T-helper 2 cell treated with Interferon-gamma antibody and Interleukin-4, amounts not matched to agents 100 ng/mL and 5 ng/mL, for 36 hours (primary cell): ENCODE measurements at places on chromosomes 2 and 18. TPM values are rescaled to one million over a fixed set of nuclear protein-coding genes. Genes with fewer than 3 reads are reported as not detected.

The POTEC gene
- total RNA-seq: not detected in 2 replicates

The LYG2 gene
- total RNA-seq: not detected in 2 replicates

The CYS1 gene
- 0.70 and 0.73 TPM in 2 replicates for total RNA-seq

The OR6B2 gene
- total RNA-seq: not detected in 2 replicates

The MAL gene
- 184 and 187 TPM in 2 replicates for total RNA-seq

The TUBA4B gene
- total RNA-seq: not detected in 2 replicates

The ATP6V1C2 gene
- total RNA-seq: not detected in 2 replicates

The CRYGA gene
- not detected in 2 replicates for total RNA-seq

The ITGA6 gene
- 2.6 and 3.8 TPM in 2 replicates for total RNA-seq

The LAMA3 gene
- total RNA-seq: 0.11 TPM in 2 replicates

The XDH gene
- 0.30 and 0.50 TPM in 2 replicates for total RNA-seq

The NTSR2 gene
- total RNA-seq: not detected in 2 replicates

The SESTD1 gene
- 11.4 and 13.6 TPM in 2 replicates for total RNA-seq

The ACMSD gene
- total RNA-seq: not detected in 2 replicates

The TDRD15 gene
- total RNA-seq: not detected in 2 replicates

The NEU4 gene
- total RNA-seq: 0.27 and 0.64 TPM in 2 replicates

The ATOH8 gene
- 0.18 and 0.20 TPM in 2 replicates for total RNA-seq

The DNAJC5G gene
- not detected in 2 replicates for total RNA-seq

The PSD4 gene
- 302 TPM in 2 replicates for total RNA-seq

The MEIS1 gene
- total RNA-seq: not detected in 2 replicates

The MOGAT1 gene
- total RNA-seq: not detected in 2 replicates

The SERPINB3 gene
- total RNA-seq: not detected in 2 replicates

The HOXD13 gene
- not detected in 2 replicates for total RNA-seq

The GPR35 gene
- 14.9 and 16.3 TPM in 2 replicates for total RNA-seq

The MRO gene
- not detected in 2 replicates for total RNA-seq

The TRIM43 gene
- 0.59 and 0.73 TPM in 2 replicates for total RNA-seq

The EHBP1 gene
- total RNA-seq: 23.1 and 24.7 TPM in 2 replicates

The TNFAIP6 gene
- not detected in 2 replicates for total RNA-seq

The ANKAR gene
- total RNA-seq: 5.0 and 7.4 TPM in 2 replicates

The UGT1A5 gene
- not detected in 2 replicates for total RNA-seq

The STEAP3 gene
- 0.09 and 0.27 TPM in 2 replicates for total RNA-seq

The IL37 gene
- total RNA-seq: not detected in 2 replicates

The HOXD9 gene
- not detected in 2 replicates for total RNA-seq
